Fibroblast of skin of left quadriceps (primary cell): ENCODE measurements at places on chromosomes 2 and 18.
A peak's percentile ranks its signal among the peaks of the same experiment; 100 is the strongest.

GRCh38 chr2:102317715-102318114 is 6.4 kb downstream of the IL1RL1 start:
- no peak for DNase-seq

DNA sequence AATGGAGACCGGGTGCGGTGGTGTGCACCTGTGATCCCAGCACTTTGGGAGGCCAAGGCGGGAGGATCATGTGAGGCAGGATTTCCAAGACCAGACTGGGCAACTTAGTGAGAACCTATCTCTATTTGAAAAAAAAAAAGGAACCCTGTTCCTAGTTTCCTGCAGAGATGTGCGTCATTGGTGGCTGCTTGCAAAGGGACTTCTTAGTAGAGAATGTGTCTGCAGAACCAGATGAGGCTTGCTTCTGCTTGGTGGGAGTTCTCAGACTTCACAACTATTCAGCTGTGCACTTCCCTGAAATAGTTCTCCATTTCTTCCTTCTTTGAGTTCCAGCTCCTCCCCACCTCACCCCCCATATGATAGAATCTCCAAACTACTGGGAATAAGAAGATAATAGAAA is 22.3 kb downstream of the ZCCHC2 start:
- no peak for DNase-seq

GRCh38 chr18:49094979-49095632 is 144.3 kb upstream of the SMAD7 start:
- peak; percentile 52 for DNase-seq

DNA sequence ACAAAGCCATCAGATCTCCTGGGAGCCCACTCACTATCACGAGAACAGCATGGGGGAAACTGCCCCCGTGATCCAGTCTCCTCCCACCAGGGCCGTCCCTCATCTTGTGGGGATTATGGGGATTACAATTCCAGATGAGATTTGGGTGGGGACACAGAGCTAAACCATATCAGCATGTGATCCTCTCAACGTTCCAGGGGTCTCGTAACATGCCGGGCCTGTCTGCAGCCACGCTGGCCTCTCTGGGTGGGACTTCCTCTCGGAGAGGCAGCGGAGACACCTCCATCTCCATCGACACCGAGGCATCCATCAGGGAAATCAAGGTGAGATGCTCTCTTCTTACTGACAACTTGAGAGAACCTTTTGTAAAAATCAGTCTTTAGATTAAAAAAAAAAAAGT is 49.6 kb upstream of the RBM44 start:
- no peak for DNase-seq

- no peak for DNase-seq
Measured at GRCh38 chr2:45242161-45242741, 233.0 kb upstream of the SIX2 start.

GRCh38 chr2:45643095-45643494 is 8.4 kb upstream of the PRKCE start:
- no peak for DNase-seq

GRCh38 chr2:10229462-10230099 is 73.1 kb upstream of the HPCAL1 start:
- DNase-seq: no peak

GRCh38 chr2:102020596-102021170 is 28.9 kb downstream of the IL1R2 start:
- DNase-seq: peak; percentile 65
